ENCODE measurements at places on chromosomes 5 and 9.

- DNase-seq = no peak
These were observed 39.3 kb downstream of the SPARC start for GRCh38 chr5:151647320-151647861.

DNA sequence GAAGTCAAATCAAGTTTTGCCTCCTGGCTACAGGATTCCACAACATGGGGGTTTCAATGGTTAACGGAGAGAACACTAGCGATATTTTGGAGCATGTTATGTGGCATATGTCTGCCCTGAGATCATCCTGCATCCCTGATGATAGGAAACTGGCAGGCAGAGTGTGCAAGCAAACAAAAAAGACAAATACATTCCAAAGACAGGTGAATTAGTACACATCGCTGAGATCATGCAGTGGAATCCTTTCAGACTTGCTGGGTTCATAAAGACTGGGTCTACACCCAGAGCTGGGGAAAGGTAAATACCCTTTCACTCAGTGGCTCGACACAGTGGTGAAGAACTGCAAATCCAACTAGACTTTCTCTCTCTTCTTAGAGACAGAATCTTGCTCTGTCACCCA lies 286.5 kb downstream of the EFNA5 start:
- DNase-seq = no peak

- DNase-seq = no peak
These were observed 57.0 kb downstream of the FBN2 start for GRCh38 chr5:128480906-128481633.

DNA sequence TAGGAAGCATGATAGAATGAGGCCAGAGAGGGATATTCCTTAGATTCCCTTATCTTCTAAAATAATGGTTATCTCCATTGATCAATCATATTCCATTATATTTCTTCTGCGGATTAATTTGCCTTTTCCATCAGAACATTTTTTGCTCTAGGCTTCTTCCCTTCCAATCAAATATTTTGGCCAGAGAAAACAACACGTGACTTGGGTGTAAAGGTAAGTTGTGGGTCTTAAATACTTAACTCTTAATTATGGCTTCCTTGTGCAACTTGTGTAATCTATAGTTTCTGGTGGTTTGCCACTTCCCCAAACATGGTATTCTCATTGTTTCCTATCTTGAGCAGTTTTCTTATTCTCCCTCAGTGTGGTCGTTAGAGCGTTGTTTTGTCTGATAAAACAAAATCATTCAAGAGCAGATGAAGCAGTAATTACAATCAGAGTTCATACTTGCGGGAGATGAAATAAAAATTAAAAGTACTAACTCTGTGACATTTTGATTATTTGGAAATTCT lies 889.3 kb downstream of the MAT2B start:
- DNase-seq = no peak

DNA sequence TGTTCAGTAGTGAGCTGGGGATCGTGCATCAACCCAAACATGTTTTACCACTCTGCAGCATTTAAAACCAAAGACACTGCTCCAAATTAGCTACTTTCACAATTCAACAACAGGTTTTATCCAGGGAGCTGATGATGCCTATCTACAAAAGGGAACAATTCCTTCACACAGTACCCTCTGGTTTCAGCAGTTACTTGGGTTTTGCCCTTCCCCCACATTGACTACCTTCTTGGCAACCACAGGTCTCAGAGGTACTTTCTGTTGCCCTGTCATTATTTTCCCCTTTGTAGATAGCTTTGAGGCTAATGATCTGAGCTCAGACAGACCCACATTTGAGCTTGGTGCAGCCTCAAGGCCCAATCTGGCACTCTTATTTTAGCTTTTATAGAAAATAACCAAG lies 96.1 kb downstream of the WDR41 start:
- no peak for DNase-seq

DNA sequence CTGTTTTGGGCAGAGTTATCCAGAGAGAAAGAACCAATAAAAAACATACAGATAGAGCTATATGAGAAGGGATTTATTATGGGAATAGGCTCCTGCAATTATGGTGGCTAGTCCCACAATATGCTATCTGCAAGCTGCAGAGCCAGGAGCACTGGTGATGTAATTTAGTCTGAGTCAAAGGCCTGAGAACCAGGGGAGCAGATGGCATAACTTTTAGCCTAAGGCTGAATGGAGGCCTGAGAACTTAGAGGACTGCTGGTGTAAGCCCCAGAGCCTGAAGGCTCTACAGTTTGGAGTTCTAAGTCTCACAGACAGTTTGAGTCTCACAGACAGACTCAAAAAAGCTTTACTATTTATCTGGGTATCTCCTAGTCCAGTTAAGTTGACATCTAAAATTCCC lies 263.8 kb downstream of the FBXL7 start:
- no peak for DNase-seq

DNA sequence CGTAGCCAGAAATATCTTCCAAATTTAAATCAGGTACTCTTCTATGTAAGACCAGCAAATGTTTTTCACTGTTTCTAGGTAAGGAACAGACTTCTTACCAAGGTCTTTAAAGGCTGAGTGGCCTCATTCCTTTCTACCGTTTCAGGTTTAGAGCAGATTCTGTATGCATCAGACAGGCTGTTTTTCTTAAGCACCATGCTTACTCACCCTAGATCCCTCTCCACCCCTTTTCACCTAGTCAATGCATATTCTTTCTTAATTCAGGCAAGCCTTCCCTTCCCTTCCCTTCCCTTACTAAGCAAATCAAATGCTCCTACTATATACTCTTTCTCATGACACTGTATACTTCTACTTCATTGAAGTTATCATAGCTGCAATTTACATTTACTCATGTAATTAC lies 70.7 kb downstream of the RFX3 start:
- DNase-seq = no peak

- DNase-seq = no peak
These were observed 46.5 kb downstream of the CXXC5 start for GRCh38 chr5:139694556-139695177.

- no peak for DNase-seq
These were observed 26.2 kb downstream of the ORM2 start for GRCh38 chr9:114355821-114356220.

DNA sequence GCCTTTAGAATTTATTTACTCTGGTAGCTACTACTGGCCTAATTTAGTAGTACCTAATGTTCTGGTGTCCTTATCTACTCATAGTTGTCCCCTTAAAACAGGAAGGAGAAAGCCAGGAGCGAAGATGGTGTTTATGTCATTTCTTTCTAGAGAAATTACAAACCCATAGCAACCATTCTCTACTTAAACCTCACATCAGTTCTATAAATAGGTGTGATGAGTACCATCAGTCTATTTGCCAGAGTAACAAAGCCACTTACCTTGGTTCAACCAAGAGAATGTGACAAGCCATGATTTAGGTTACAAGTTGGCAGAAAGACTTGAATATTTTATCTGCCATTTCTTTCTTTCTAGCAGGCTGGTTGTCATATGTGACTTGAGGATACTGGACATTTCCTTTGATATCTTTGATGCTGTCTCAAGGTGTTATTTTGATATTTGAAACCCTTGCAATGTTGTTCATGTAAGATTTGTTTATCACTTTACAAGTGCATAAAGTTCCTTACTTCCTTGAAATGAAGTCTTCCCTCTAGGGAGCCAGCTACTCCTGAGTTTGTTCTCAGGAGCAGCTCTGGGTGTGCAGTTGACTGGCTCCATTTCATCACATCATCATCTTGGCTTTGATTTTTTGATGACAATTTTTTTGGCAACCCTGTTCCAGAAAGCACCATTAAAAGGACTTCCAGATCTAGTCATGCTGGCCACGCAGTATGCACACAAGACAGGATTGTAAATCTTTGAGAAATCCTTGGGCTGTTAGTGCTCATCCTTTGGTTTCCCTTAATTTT lies 286.8 kb downstream of the ARHGAP26 start:
- no peak for DNase-seq

GRCh38 chr5:10578293-10578665 lies 14.4 kb downstream of the ANKRD33B start:
- DNase-seq = no peak

DNA sequence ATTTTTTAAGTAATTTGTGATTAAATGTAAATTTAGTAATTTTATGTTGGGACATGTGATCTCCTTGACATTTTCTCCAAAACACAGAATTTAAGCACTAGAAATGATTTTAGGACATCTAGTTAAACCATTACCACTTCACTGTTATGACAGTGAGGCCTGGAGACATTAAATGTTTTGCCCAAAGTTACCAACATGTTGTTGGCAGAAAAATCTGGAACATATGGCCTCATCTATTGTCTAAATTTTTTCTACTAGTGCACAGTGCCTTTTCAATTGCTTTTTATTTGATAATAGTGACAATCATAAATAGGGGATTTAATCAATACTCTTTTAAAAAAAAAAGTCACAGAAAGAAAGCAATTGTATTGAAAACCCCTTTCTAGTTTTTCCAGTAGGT lies 45.6 kb downstream of the PIK3R1 start:
- DNase-seq = no peak

DNA sequence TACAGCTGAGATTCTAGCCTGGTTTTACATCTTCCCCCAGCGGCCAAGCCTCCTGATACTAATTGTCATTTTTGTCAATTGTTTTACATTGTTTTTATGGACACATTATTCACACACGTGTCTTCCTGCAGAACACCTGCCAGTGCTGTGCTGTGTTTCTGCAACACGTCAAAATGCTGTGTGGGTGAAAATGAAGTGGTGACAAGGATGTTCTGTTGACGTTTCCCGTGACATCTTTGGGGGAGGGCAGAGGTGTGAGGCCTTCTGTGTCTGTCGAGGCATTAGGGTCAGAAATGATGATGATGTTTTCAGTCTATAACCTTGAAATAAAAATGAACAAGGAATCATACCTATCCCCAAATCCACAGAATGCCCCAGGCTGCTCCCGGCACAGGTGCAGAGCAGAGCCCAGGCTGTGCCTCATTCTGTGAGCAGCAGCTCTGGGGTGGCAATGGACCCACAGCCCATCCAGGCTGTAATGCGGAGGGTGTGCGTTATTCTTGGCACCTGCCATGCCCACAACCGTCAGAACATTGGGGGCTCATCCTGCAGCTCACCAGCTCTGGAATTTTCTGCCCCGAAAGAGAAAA lies 23.6 kb upstream of the CEP72 start:
- no peak for DNase-seq

GRCh38 chr5:142817949-142818431 lies 47.8 kb downstream of the ARHGAP26 start:
- DNase-seq = no peak

DNA sequence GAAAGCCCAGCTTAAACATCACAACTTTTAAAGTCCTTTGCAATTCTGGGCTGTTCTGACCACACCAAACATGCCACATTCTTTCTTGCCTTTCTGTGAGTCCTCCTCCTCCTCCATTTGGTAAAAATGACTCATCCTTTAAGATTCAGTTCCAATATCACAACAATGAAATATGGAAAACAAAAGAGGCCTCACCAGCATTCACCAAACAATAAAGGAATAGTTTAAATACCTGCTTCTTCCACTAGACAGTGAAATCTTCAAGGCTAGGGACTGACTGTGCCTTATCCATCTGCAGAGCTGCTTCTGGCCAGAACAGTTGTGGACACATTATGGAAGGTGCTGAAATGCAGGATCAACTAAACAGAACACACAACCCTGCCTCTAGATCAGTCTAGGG lies 36.0 kb downstream of the NR6A1 start:
- DNase-seq = no peak

- no peak for DNase-seq
These were observed 19.7 kb downstream of the RIOK2 start for GRCh38 chr5:97163360-97163764.

DNA sequence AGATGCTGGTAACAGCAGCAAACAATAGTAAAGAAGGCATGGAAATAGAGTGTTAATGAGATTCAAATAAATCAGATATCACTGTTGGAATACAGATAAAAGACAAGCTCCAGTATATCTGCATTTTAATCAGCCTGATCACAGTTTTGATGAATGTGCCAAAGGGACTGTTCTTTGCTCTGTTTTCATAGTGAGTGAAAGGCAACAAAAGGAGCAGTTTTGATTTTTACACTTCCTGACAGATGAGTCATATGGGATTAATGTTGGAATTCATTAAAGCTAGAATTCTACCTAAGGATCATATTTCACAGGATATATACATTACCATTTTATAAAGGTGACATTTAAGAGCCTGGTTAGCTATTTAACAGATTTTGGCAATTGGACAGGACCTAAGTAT lies 743.3 kb upstream of the PTPRD start:
- DNase-seq = no peak

GRCh38 chr9:2220036-2220435 lies 204.9 kb downstream of the SMARCA2 start:
- DNase-seq = no peak

DNA sequence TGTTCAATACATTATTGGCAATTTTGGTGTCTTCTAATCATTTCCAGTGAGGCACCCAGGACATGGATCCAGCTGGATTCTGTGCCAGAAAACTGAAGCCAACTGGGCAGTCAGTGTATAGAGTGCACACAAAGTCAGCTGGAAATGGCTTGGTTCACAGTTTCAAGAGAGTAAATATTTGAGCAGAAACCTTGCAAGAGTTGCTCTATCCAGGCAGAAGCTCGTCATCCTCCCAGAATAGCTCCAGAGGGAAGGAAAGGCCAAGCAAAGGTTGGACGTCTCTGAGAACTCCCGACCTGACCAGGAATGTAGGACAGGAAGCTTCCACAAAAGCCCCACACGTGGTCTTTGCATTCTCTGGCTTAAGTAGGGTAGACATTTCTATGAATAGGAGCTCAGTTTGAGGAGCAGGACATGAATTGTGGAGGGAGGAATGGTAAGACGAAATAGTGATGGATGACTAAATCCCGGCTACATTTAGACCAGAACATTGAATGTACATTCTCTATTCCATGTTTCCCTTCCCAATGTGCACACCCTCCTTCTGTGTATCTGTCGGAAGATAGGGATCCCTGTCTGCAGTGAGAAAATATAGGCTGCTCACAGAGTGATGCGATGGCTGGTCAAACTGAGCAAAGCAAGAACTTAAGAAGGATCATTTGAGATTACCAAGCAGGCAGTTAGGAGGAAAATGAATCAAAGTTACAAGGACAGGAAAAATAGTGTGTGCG lies 72.7 kb upstream of the FCN2 start:
- no peak for DNase-seq

GRCh38 chr5:150460781-150461180 lies 11.2 kb upstream of the RPS14 start:
- no peak for DNase-seq

DNA sequence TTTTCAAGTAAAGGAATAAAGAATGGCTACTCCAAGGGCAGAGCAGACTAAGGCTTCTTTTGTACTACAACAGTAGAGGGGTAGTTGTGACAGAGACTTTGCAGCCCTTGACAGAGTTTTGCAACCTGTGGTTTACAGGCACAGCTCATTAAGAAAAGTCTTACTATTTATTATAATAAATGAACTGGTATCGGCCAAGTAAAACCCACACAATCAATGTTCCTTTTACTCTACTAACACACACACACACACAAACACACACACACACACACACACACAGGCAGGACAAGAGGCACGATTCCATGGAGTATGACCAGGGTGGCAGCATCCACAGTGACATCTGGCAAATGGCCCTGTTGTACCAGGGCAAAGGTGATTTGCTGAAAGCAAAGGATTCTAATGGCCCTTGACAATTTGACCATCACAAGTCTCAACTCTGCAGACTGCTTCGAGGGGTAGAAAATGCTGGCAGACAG lies 59.1 kb upstream of the GOLPH3 start:
- DNase-seq = no peak

- no peak for DNase-seq
These were observed 56.6 kb upstream of the LMNB1 start for GRCh38 chr5:126720369-126720768.

GRCh38 chr5:151086192-151086869 lies 5.5 kb upstream of the TNIP1 start:
- no peak for DNase-seq

GRCh38 chr9:93577078-93577974 lies 942 bp downstream of the PHF2 start:
- DNase-seq = no peak

- DNase-seq = no peak
These were observed 127.8 kb downstream of the GNAQ start for GRCh38 chr9:77903666-77904285.
